ENCODE measurements at places on chromosomes 12 and 14.
A peak's percentile ranks its signal among the peaks of the same experiment; 100 is the strongest.

DNA sequence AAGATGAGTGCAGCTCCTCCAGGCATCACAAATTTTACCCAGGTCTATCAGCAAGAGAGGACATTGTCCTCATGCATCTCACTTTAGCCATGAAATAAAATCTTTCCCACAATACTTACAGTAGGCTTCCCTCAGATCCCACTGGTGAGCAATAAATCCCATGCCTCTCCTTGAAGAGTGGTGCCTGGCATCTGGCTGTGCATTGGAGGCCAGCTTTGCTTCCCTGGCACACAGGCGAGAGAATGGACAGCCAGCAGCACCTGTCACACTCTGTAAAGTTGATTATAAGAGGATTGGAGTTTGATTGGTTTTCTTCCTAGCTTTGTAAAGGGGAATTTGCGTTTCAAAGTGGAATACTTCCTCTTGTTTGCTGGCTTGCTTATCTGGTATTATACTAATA, 1153.9 kb downstream of the AACS start:
- no peak for DNase-seq
- no peaks in the 10 kb centered on the region for H3K36me3 ChIP-seq
- no peak overlapping the region for H3K27ac ChIP-seq
- no peaks in the 10 kb centered on the region for H3K27me3 ChIP-seq
- H3K4me3 ChIP-seq, result no peak overlapping the region

GRCh38 chr12:20807192-20808080, 3.1 kb upstream of the SLCO1B3 start:
- no peak overlapping the region for H3K4me3 ChIP-seq
- no peaks in the 10 kb centered on the region for H3K36me3 ChIP-seq

DNA sequence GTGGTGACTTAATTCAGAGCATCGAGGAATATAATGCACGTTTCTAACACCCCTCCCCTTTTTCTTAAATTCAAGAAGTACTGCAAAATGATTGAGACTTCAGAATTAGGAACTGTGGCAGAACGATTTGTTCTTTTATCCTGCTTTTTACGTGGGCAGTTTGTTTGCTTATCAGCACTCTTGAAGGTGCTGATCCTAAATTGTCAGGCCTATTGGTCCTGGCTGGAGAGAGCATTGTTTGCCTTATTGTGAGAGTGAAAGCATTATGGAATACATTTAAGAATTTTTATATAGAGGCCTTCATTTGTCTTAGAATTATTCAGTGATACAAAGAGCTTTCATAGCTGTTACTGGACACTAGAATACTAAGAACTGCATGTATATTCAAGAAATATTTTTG, 59.1 kb downstream of the TMTC2 start:
- DNase-seq, result no peak
- no peaks in the 10 kb centered on the region for H3K36me3 ChIP-seq
- H3K4me3 ChIP-seq, result no peak overlapping the region
- no peaks in the 10 kb centered on the region for H3K4me1 ChIP-seq
- no peaks in the 10 kb centered on the region for H3K27me3 ChIP-seq
- no peak overlapping the region for H3K27ac ChIP-seq

DNA sequence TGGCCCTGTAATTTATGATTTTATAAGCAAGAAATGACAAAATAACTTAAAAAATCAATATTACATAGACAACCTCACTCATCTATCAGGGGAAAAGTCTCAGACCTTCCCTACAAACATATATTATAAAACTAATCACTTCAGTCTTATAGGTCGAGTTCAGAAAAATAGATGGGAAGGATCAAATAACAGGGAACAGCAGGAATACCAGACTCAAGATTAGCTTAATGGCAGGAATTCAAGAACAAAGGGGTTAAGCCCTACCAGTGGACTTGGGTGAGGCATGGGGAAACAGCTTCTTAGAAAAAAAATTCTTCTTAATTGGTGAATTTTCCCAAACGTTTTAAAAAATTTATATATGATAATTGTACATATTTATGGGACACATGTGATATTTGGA, 51.6 kb upstream of the CRY1 start:
- H3K27ac ChIP-seq, result no peak overlapping the region
- DNase-seq, result no peak
- H3K27me3 ChIP-seq, result peaks cover 7% of the 10 kb centered on the region
- no peak overlapping the region for H3K4me3 ChIP-seq
- no peaks in the 10 kb centered on the region for H3K36me3 ChIP-seq
- no peaks in the 10 kb centered on the region for H3K4me1 ChIP-seq

DNA sequence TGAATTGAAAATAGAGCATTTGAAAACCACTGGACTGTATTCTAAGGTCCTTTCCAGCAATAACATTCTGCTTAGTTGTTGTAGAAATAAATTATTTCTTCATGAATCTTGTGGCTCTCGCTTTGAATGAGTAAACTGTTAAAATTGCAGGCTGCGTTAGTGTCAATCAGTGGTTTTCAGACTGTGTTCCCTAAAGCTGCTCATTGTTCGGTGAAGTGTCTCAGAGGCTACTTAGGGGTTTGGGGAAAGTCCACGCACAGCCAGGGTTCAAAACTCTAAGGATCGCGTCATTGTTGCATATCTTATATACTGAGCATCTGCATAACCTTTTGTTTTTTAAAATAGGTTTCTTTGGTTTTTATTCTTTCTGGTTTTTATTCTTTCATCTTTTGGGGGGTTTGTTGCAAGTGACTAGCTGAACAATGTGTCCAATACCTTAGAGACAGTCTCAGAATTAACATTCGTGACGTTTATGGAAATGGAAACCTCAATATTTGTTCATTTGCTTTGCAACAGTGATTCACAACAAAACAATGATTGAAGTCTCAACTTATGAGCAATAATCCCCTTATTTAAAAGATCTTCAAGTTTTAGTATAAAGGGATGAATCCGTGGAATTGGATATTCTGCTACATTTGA, 108.1 kb downstream of the TTLL5 start:
- H3K4me1 ChIP-seq, result no peaks in the 10 kb centered on the region
- no peaks in the 10 kb centered on the region for H3K27me3 ChIP-seq
- H3K4me3 ChIP-seq, result no peak overlapping the region
- peaks cover 17% of the 10 kb centered on the region for H3K36me3 ChIP-seq
- DNase-seq, result no peak

DNA sequence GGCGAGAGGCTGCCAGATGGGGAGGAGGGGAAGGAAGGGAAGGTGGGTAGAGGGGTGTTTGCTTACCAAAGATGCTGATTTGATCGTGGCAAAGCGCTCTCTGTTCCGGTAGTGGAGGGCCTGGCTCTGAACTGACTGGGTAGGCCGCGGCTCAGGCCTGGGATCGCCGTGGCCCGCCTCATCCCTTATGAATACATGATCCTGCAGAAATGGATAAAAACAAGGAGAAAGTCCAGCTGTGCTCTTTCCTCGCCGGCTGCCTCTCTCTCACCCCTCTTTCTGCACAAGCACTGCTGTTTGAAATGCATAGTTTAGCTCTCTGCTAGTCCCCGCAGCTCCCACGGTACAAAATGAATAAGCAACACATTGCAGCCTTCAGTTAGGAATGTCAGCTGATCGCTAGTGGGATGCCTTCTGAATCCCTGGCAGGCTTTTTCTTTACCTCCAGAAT, 53.8 kb downstream of the PEBP1 start:
- H3K4me1 ChIP-seq, result peaks cover 11% of the 10 kb centered on the region
- H3K4me3 ChIP-seq, result no peak overlapping the region
- no peak for DNase-seq
- no peak overlapping the region for H3K27ac ChIP-seq
- no peaks in the 10 kb centered on the region for H3K27me3 ChIP-seq

DNA sequence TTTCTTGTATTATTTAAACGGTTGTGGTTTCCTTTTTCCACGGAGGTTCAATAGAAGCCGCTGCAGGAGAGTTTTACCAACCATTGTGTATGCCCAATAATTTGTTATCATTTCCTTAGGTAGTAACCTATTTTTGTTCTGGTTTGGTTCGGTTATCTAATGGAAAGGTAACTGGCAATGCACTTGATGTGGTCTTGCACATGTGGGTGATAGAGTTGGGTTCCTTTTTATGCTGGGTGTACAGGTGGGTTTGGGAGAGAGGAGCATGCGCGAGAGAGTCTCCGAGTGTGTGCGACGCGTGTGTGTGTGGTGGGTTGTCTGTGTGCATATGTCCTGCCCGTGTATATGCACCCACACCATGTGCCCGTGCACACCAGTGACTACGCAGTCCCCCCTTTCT, 102.7 kb upstream of the FKBP4 start:
- no peaks in the 10 kb centered on the region for H3K36me3 ChIP-seq
- H3K4me3 ChIP-seq, result peak overlapping the region; percentile 95
- DNase-seq, result no peak
- H3K27ac ChIP-seq, result peak overlapping the region; percentile 76

DNA sequence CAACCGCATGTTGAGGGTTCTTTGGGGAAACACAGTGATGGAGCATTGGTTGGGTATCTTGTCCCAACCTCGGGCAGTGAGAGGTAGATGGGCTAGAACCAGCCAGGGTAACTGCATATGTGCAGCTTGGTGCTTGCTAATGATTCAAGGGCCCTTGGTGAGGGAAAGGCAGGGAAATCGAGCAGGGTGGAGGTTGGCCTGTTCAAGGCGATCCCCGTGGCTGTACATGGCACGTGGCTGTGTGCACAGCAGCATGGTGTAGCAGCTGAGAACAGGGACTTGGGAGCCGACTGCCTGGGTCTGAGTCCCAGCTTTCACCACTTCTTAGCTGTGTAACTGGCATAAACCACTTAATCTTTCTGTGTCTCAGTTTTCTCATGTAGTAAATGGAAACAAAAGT, 45.5 kb upstream of the OAS1 start:
- H3K36me3 ChIP-seq, result no peaks in the 10 kb centered on the region
- peaks cover 32% of the 10 kb centered on the region for H3K27me3 ChIP-seq
- H3K4me3 ChIP-seq, result no peak overlapping the region
- DNase-seq, result no peak

DNA sequence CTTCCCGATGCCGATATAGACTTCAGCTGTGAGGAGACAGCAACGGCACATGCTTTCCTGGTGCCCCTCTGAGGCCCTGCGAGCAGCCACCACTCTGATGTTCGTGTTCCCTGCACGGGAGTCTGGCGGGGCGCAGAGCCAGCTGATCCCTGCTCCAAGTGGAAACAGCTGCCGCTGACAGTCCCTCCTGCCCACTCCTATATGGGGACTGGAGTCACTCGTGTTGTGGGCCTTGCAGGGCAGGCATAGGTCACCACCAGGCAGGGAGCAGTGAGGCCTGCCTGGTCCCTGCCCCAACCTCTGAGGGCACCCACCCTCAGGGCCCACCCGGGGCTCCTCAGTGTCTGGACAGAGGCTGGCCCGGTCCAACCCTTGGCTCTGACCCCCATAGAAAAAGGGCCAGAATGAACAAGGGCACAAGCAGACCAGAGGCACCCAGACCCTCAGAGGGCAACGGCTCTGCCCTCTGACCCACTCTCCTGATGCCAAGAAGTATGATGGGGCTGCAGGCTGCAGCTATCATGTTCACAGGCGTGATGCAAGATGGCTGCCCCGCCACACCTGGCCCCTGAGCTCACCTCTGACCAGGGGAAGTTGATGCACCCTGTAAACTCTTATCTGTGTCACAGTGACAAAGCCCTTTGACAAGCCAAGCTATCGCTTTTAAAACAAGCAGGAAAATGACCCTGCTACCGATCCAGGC, 181.6 kb downstream of the CALM1 start:
- H3K27me3 ChIP-seq, result no peaks in the 10 kb centered on the region
- no peak overlapping the region for H3K4me3 ChIP-seq
- no peaks in the 10 kb centered on the region for H3K4me1 ChIP-seq
- no peak for DNase-seq

GRCh38 chr12:88810806-88811205, 230.5 kb upstream of the KITLG start:
- H3K4me1 ChIP-seq, result no peaks in the 10 kb centered on the region
- H3K27me3 ChIP-seq, result no peaks in the 10 kb centered on the region
- DNase-seq, result no peak
- no peaks in the 10 kb centered on the region for H3K36me3 ChIP-seq
- H3K4me3 ChIP-seq, result no peak overlapping the region

Data from activated B cell treated with CpG ODN at 0.5 μM for 24 hours (primary cell).